ENCODE measurements at places on chromosomes 6 and 20.

DNA sequence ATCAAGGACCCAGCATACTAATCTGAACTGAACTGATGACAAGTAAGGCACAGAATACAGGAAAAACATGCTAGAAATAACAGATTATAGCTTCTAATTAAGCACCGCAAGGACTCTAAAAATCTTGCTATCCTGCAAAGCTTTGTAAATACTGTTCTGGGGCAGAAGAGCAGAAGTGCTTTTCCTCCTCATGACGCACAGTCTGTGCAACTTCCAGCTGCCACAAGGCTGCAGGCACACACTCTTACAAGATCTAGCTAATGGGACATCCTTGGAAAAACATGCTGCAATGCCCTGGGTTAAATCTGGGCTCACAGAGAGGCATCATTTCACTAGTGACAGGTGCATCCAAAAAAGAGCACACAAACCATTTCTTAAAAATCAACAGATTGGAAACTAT, 188.6 kb downstream of the GJA10 start:
- no peak for DNase-seq

DNA sequence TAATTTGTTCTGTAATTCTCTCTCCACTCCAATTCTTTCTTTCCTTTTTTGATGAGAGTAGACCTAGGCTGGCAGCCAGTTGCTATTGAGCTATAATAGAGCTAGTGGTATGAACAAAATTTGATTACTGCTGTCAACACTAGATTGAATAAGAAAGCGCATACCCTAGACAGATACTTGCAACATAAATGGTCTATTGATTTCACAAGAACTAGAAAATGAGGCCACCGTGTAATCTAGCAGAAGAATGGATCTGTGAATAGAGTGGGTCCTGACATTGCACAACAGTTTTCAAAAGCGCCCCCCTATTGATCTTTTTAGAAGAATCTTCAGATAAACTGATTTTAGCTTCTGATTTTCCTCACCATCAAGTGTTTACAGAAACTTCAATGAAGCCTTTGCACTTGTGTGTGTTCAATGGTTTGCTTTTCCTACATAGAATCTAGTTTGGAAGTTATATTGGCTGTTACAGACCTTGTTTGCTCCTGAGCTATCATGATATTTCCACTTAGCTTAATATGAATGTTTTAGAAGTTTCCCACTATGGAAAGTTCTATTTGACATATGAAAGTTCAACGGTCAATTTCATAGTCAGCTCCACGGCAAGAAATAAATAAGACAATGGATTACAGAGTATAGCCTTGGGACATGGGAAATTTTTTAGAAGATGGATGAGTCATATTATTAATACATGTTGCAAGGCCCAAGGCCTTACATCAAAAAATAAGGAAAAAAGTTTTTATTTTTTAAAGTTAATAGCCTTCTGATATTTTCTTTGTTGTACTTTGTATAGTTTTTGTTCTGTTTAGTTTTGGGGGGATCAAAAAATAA, 55.6 kb downstream of the UTRN start:
- no peak for DNase-seq

DNA sequence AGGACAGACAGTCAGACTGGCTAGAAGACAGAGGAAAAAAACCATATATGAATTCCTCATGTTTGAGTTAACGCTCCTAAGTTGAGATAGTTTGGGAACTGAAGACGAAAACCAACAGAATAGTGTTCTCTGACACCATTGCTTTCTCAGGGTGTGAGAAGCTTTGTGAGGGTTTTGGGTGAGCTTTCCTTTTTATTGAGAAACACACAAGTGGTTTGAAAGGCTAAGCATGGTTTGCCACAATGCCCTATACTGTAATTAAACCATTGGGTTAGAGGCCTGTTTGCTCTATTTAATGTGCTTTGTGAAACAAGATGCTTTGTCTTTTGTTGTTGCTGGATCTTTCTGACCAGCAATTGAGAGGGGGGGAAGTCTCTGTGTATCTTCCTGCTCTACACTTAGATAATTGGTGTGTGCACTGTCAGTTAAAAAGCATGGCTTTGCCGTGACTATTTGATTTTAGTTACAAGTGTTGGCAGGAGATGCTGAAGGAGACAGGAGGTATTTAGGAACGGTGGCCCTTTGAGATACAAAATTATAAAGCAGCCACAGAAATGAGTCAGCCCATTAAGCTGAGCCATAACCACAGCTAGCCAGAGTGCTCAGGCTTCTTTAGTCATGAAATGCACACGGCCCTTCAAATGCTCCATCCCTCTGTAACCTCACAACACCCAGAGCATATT, 273.0 kb upstream of the PREP start:
- DNase-seq = no peak

DNA sequence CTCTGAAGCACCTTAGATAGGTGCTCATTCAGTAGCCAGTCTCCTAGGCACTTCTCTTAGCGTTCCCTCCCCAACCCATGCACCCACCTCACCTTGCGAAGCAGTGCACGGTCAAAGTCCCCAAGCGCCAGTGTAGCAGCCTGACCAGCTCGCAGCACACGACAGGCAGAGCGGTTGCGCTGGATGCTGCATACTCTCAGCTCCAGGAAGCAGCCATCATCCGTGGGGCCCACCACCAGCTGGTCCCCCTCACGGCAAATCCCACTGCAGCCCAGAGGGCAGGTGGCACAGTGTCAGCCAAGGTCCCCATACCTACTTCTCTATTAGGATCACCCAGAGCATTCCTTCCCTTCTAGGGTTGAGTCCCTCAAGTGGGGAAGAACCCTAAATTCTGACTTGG, 6.5 kb downstream of the GTPBP2 start:
- no peak for DNase-seq

- DNase-seq = no peak
These were observed 10.2 kb upstream of the MROH8 start for GRCh38 chr20:37189416-37190016.

DNA sequence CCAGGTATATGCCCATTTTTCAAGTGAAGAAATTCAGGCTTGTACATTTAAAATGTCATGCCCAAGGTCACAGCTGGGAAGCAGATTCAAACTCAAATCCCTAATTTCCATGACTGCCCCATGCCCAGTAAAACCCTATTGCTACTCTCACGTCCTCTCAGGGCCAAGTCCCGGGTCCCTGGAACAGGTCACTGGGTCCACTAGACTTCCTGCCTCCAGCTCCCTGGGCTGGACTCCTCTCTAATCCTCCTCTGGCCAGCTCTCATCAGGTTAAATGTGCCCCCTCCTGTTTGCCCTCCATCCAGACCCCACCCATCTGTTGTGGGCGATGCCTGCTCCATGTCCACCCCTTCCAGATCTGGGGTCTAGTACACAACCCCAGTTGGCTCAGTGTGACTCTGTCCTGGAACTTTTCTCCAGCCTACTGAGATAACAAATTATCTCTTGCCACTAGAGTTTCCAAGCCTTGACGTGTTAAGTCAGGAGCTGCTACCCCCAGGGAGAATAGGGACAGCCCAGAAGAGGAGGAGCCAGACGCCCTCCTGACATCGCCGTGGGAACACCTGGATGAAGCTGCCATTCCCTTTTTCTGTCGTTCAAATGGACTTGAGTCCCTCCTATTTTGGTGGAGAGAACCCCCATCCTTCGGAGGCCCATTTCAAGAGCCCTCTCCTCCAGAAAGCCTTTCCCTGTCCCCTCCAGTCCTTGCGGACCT, 3.7 kb upstream of the SPDEF start:
- DNase-seq = no peak

DNA sequence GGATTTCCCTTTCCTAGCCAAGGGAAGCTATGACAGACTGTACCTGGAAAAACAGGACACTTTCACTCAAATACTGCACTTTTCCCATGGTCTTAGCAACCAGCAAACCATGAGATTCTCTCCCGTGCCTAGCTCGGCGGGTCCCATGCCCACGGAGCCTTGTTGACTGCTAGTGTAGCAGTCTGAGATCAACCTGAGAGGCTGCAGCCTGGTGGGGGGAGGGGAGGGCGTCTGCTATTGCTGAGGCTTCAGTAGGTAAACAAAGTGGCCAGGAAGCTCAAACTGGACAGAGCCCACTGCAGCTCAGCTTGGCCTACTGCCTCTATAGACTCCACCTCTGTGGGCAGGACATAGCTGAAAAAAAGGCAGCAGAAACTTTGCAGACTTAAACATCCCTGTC, 61.8 kb downstream of the EPM2A start:
- no peak for DNase-seq

GRCh38 chr6:29531668-29532067, 27.9 kb downstream of the UBD start:
- no peak for DNase-seq

DNA sequence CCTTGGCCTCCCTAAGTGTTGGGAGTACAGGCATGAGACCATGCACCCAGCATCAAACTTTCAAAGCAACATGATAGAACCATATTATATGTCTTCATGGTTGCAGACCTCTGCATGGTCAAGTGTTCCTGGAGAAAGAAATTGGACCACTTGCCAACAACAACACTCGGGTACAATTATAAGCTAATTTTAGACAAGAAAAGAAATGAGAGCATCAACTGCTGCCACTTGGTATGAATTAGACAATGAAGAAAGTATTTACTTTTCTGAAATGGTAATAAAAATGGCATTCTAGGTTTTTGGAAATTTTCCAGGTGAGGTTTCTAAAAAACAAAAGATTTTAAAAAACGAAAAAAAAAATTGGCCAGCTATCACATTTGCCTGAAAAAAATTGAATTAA, 7.7 kb upstream of the PM20D2 start:
- DNase-seq = no peak

- no peak for DNase-seq
These were observed 79.2 kb upstream of the FOXA2 start for GRCh38 chr20:22663528-22664025.

GRCh38 chr6:152399399-152399798, 237.8 kb downstream of the SYNE1 start:
- no peak for DNase-seq

- no peak for DNase-seq
These were observed 53.3 kb upstream of the TMEM181 start for GRCh38 chr6:158506601-158507000.

GRCh38 chr20:60851826-60852704, 400.0 kb upstream of the CDH4 start:
- DNase-seq = no peak

DNA sequence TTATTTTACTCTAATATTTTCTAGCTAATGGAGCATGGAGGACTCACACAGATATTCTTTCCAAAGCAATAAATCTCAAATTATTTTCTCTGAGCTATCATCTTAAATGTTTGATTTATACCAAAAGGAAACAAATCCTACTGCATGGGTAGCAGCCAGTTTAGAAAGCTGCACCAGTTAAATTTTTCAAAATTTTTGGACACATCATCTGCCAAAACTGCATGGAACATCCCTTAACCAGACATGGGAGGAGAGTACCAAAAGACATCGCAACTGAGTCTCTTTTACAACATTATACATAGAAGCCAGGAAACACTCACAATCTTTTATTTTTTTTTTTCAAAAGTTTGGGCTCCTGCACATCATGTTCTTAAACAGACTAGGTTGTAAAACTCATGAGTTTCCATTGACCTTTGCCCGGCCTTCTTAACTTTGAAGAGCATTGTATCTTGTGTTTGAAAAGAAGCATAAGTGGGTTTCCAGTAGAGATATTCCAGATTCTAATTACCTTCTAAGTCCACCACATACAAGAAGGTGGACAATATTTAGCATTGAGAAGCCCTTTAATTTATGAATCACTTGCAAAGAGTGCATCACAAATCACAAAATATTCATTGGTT, 87.7 kb upstream of the HMGCLL1 start:
- no peak for DNase-seq

Data from stimulated activated naive CD4-positive, alpha-beta T cell treated with Interleukin-2 at 50 U/mL for 16 hours (primary cell).